Right renal cortex interstitium (tissue), 3 donors: ENCODE measurements at places on chromosomes 12 and 14. TPM values are rescaled to one million over a fixed set of nuclear protein-coding genes. Genes with fewer than 3 reads are reported as not detected.

GRCh38 chr14:89280600-89280999 is 136.4 kb downstream of the FOXN3 start:
- DNase-seq, result no peak

Gene RND1
- polyA plus RNA-seq, result 3.6 TPM

DNA sequence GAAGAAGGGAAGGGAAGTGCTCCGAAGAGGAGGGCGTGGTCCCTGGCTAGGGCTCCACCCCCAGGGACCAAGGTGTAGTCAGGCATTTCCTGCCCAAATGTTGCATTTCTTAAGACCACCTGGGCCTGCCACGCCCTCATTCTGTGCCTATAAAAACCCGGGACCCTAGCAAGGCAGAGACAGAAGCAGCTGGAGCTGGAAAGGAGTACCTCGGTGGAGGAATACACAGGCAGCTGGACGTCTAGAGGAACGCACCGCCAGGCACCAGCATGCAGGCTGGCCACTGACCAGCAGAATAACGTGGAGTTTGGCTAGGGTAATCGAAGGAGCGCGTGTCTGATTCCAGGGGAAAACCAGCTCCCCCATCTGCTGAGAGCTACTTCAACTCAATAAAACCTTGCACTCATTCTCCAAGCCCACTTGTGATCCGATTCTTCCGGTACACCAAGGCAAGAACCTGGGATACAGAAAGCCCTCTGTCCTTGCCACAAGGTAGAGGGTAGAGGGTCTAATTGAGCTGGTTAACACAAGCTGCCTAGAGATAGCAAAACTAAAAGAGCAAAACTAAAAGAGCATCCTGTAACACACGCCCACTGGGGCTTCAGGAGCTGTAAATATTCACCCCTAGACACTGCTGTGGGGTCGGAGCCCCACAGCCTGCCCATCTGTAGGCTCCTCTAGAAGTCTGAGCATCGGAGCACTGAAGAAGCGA is 21.0 kb downstream of the CFL2 start:
- DNase-seq, result no peak

DNA sequence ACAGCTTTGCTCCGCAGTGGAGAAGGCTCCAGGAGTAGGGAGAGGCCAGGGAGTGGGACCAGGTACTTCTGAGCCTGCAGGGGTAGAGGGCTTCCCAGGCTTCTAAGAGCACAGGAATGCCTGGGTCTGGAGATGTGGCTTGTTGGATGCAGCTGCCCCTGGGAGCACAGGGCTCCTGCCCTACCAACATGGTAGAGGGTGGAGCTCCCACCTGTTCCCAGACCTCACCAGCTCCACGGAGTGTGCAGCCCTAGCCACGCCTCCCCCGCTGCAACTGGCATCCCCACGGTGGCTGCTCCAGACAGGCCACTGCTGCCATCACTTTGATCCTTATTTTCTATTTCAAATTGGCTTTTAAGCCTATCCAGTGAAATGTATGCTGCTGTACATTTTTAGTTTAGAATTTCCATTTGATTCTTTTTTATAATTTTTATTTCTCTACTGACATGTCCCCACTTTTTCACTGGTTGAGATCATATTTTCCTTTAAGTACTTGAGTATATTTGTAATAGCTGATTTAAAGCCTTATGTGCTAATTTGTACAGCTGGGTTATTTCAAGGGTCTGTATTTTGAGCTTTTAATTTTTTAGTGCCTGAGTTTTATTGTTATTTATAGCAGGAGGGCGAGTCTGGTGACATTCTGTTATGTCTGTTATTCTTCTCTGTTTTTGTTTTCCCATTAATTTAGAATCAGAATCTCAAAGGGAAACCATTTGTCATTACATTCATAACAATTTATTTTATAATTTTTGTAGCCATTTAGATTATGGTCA is 78.0 kb downstream of the DERA start:
- peak; percentile 18 for DNase-seq

Gene BIN2
- 3.1 TPM for polyA plus RNA-seq

- DNase-seq, result no peak
Measured at GRCh38 chr14:99077076-99077843, 194.7 kb downstream of the BCL11B start.
